ENCODE measurements at places on chromosomes 12 and 14.

- no peak for DNase-seq
These were observed 130.1 kb upstream of the LHX5 start for GRCh38 chr12:113601656-113602263.

- DNase-seq: no peak
These were observed 325.0 kb upstream of the TBX3 start for GRCh38 chr12:115008929-115009328.

DNA sequence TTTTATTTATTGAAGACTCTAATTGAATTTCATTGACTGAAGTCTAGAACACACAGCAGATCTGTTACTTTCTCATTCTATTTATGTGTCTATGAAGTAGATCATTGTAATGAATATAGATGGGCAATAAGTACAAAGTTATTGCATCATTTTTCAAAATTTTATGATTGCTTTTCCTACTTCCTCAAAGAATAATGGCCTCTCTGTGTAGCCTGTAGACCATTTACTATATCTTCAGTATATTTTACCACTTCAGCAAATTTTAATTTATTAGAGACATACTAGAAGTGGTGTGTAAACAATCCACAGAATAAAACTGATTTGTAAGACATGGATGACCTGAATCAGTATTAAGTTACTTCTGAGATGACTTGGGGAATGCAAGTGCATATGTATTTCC, 291.7 kb upstream of the FAR2 start:
- no peak for DNase-seq

- no peak for DNase-seq
These were observed 7.0 kb upstream of the CCT2 start for GRCh38 chr12:69578283-69578682.

GRCh38 chr14:89466484-89466883, 49.5 kb upstream of the FOXN3 start:
- no peak for DNase-seq

- DNase-seq: peak; percentile 91
These were observed 105.0 kb downstream of the ETNK1 start for GRCh38 chr12:22729957-22730443.
